ENCODE measurements at places on chromosomes 6 and 20. TPM values are rescaled to one million over a fixed set of nuclear protein-coding genes. Genes with fewer than 3 reads are reported as not detected.

Gene COL9A3
- total RNA-seq: 7.9 TPM

Gene MATN4
- total RNA-seq: not detected

Gene TSPO2
- 0.51 TPM for total RNA-seq

Gene PSORS1C1
- 1.4 TPM for total RNA-seq

Gene SPTLC3
- total RNA-seq: 3.7 TPM

Gene OPN5
- not detected for total RNA-seq

Gene CST2
- total RNA-seq: 1.5 TPM

Gene CHRNA4
- not detected for total RNA-seq

Gene HRH3
- not detected for total RNA-seq

Gene SLC4A11
- total RNA-seq: 1.1 TPM

Gene TSPYL4
- total RNA-seq: 9.3 TPM

Gene TBX18
- total RNA-seq: 2.5 TPM

Gene GGTLC1
- not detected for total RNA-seq

Gene RBBP8NL
- not detected for total RNA-seq

Gene SAMD3
- total RNA-seq: 0.25 TPM

Gene PDE7B
- total RNA-seq: 0.33 TPM

Gene SLC13A3
- total RNA-seq: 2.4 TPM

Gene TXLNB
- total RNA-seq: not detected
